IMR-90 (cell line): ENCODE measurements at places on chromosomes 7 and 10.

DNA sequence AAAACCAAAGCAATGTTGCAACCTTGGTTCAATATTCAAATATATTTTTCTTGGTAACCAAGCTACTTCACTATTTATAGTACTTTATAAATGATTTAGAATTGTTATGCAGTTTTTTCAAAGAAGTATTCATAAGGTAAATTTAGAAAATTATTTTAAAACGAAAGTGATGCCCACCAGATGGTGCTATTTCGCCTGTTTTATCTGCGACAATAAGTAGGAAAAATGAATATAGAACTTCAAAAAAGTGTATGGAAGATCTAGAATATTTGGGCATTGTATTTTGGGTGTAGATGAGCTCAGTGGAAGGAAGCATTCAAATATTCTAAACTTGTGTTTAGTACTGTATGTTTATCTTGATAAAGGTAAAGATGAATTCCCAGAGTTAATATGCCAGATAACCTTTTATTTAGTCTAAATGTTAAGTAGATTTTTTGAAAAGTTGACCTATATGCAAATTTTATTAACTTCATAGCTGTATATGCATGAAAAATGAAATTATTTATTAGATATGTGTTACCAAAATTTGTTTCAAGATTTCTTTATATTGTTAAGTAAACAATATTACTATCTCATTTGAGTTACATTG is 93.2 kb downstream of the ADK start:
- no peak overlapping the region for H3K27ac ChIP-seq
- H3K4me3 ChIP-seq, result no peak overlapping the region
- H3K36me3 ChIP-seq, result peaks cover 4% of the 10 kb centered on the region
- no peaks in the 10 kb centered on the region for H3K4me1 ChIP-seq
- H3K27me3 ChIP-seq, result no peaks in the 10 kb centered on the region
- DNase-seq, result peak; percentile 73

DNA sequence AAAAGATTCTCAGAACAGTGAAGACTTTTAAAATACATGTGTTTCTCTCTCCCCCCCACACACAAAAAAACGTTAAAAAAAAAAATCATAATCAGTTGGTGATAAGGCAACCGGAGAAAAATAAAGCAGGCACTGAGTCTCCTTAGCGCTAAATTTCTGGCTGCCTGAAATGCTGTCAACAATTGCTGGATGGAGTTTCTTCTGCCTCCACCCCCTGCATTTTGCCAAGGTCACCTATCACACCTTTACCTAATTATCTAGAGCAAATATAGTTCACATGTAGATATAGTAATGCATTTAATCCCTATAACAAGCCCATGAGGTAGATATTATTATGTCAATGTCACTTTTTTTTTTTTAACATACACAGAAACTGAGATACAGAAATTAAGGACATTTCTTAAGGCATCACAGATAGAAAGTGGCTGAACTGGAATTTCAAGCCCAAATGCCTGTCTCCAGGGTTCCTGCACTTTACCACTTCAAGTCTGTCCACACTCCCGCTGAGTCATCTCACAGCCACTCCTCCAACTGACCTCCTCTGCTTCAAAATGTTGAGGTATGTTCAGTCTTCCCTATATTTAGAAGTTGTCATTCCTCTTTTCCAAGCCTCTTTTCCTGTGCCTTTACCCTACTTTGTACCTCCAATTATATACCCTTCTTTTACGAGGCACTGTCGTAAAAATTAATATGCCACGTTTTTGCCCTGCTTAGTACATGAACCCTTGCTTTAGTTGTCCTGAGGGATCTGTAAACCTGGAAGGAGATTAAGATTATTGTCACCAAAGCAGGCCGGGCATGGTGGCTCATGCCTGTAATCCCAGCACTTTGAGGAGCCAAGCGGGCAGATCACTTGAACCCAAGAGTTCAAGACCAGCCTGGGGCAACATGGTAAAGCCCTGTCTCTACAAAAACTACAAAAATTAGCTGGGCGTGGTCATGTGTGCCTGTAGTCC is 72.8 kb upstream of the MPP7 start:
- peak; percentile 74 for DNase-seq
- no peak overlapping the region for H3K4me3 ChIP-seq
- H3K27ac ChIP-seq, result no peak overlapping the region
- no peaks in the 10 kb centered on the region for H3K36me3 ChIP-seq

- no peak overlapping the region for H3K4me3 ChIP-seq
- no peak overlapping the region for H3K27ac ChIP-seq
- no peaks in the 10 kb centered on the region for H3K27me3 ChIP-seq
- DNase-seq, result no peak
- no peaks in the 10 kb centered on the region for H3K36me3 ChIP-seq
- peaks cover 8% of the 10 kb centered on the region; the same call in 1 of the 2 replicates for H3K4me1 ChIP-seq
Measured at GRCh38 chr7:20200361-20200760, 16.8 kb downstream of the MACC1 start.

GRCh38 chr10:33336582-33337325 is 2.3 kb upstream of the NRP1 start:
- no peak for DNase-seq
- peak overlapping the region; percentile 91 for H3K27ac ChIP-seq
- H3K27me3 ChIP-seq, result no peaks in the 10 kb centered on the region
- no peaks in the 10 kb centered on the region for H3K36me3 ChIP-seq
- H3K4me3 ChIP-seq, result peak overlapping the region; percentile 85

GRCh38 chr10:98408799-98409198 is 6.2 kb downstream of the PYROXD2 start:
- H3K4me1 ChIP-seq, result peaks cover 32% of the 10 kb centered on the region
- peaks cover 3% of the 10 kb centered on the region; the same call in 1 of the 2 replicates for H3K36me3 ChIP-seq
- H3K27ac ChIP-seq, result no peak overlapping the region
- no peaks in the 10 kb centered on the region for H3K27me3 ChIP-seq
- H3K4me3 ChIP-seq, result no peak overlapping the region

DNA sequence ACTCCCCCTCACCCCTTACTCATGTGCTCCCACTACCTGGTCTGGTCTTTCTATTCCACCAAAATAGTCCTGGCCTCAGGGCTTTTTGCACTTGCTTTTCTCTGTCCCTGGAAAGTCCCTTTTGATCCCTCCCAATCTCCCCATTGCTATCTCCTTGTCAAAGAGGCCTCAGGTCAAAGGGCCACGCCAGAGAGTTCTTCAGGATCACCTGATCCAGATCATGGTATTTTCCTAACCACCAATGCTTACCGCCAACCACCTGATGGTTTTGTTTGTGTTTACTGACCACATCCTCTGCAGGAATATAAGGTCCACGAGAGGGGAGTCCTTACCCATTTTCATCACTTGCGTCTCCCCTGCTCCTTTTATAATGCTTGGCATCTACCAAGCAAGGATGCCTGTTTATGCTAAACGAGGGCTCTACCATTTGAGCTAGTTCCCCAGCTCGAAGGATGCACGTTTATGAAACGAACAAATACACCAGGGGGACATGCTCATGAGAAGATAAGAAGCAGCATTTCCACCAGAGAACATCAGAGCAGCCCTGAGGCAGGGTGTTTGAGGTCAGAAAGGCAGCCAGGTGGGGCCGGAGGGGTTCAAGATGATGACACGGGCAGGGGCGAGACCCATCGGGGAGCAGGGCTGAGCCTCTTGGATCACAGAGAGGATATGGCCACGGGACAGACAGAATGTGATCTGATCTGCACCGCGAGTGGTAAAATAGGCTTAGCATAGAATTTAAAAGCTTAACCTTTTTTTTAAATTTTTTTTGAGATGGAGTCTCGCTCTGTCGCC is 43.1 kb upstream of the FOXK1 start:
- no peak overlapping the region for H3K4me3 ChIP-seq
- DNase-seq, result no peak
- H3K27me3 ChIP-seq, result no peaks in the 10 kb centered on the region
- no peaks in the 10 kb centered on the region for H3K36me3 ChIP-seq
- 0 out of 2 replicates have a peak, but pooled peaks cover 2% of the 10 kb centered on the region for H3K4me1 ChIP-seq
- H3K27ac ChIP-seq, result no peak overlapping the region

DNA sequence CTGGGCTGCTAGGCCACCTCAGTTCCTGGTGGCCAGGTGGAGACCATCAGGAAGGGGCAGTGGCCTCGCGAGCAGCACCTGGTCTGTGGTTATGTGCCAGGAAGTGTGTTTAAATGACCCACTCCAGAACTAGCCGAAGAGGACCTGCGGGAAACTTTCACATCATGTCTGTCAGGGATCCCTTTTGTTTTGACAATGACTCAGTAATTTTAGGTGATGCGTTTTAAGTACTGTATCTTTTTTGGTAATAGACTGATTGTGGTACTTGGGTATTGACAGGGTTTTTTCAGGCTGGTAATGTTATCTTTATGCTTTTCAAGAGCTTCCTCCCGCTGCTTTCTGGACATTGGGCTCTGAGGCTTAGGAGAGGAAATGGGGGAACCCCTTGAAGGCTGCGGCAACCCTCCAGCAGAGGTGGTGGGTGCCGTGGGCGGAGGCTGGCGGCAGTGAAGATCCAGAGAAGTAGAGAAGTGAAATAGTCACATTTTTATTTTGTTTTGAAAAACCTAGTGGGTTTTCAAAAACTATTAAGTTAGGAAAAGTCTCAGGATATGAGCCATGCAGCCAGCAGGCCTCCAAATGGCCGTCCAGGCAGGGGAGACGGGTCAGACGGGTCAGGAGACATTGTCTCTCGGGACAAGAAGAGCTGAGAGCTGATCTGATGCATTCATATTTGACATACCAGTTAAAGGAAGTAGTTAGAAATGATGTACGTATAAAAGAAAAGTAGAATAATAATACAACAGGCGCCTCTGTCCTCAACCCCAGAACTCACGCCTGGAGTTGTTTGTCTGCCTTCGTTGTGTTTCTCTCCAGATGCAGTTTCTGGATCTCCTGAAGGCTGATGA is 27.7 kb downstream of the PPP2R2D start:
- H3K36me3 ChIP-seq, result peaks cover 6% of the 10 kb centered on the region
- no peaks in the 10 kb centered on the region for H3K27me3 ChIP-seq
- DNase-seq, result peak; percentile 51
- peaks cover 5% of the 10 kb centered on the region for H3K4me1 ChIP-seq

DNA sequence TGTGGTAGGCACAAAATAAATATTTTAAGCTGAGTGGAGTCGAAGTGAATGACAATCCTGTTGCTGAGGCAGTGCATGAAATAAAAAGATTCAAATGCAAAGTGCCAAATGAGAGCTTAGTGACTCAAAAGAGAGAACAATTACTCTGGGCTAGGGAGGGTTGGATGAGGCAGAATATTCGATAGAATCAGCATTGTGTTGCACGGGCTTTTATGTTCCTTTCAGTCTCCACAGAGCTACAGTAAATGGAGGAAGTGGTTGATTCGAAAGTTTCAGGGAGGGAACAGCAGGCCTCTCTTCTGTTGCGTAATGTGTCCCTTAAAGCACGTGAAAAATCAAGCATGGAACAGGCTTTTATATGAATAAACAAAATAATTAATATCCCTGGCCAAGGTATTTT is 599.3 kb upstream of the CELF2 start:
- H3K27me3 ChIP-seq, result no peaks in the 10 kb centered on the region
- no peak overlapping the region for H3K27ac ChIP-seq

GRCh38 chr7:37924491-37925041 is 4.1 kb downstream of the EPDR1 start:
- H3K27ac ChIP-seq, result no peak overlapping the region
- DNase-seq, result no peak
- H3K4me1 ChIP-seq, result no peaks in the 10 kb centered on the region
- H3K27me3 ChIP-seq, result no peaks in the 10 kb centered on the region; the same call in 1 of the 2 replicates
- H3K36me3 ChIP-seq, result no peaks in the 10 kb centered on the region

DNA sequence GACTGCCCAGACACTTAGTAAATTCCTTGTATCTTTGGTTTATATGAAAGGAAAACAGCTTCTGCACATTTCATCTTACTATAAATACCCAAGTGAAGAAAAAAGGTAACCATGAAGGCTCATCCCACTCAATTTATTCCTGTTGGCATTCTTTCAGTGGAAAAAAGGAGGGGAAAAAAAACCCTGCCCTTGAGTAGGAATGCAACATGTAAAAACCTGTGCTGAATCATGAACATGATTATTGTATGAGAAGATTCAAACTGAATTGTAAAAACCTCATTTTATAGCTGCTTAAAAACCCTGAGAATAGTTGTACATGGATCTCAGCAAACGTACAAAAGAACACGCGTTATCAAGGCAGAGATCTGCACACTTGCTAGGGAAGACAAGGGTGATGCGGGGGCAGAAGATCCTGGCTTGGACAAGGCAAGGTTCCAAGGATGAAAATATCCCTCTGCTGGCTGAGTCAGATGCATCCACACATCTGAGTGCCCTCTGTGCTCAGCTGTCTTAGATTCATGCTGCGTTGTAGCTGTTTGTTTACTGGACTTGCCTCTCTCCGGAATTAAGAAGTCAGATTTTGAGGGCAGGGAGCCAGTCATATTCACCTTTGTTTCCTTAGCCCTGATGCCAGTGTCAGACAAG is 658.2 kb downstream of the PARD3 start:
- H3K4me1 ChIP-seq, result peaks cover 4% of the 10 kb centered on the region
- H3K4me3 ChIP-seq, result no peak overlapping the region
- no peaks in the 10 kb centered on the region for H3K36me3 ChIP-seq
- no peak overlapping the region for H3K27ac ChIP-seq

DNA sequence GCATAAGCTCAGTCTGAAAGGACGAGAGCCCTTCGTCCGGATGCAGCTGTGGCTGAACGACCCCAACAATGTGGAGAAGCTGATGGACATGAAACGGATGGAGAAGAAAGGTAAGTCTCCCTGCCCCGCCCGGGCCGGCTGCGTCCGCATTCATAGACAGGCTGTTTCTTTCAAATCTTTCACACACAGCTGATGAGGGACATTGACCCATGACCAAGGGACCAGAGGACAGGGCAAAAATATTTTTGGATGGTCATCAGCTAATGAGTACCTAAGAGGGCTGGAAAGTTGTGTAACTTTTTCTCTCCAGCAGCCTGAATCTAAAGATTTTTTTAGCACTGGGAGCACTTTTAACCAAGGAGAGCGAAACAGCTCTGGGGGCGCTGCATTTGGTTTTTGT is 52.5 kb upstream of the SH2B2 start:
- H3K36me3 ChIP-seq, result peaks cover 21% of the 10 kb centered on the region
- no peaks in the 10 kb centered on the region for H3K27me3 ChIP-seq
- no peak for DNase-seq
- peaks cover 2% of the 10 kb centered on the region; the same call in 1 of the 2 replicates for H3K4me1 ChIP-seq

DNA sequence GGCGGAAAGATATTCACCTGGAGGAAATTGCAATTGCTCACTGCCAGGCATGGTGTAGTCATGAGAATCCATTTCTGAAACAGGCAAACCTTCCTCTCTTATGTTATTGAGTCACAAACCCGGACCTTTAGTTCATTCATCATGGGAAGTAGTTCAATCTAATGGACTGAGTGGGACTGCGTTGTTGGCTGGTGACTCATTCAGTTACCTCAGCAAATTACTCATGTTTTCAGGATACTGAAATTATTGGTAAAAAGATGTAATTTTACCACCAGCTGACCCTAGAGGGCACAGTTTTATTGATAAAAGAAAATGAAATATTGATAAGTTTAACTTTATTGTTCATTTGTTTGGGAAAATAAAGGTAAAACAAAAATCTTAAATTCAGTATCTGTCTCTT is 1194.4 kb upstream of the SORCS1 start:
- no peaks in the 10 kb centered on the region for H3K4me1 ChIP-seq
- no peak overlapping the region for H3K27ac ChIP-seq
- peak; percentile 82 for DNase-seq
- no peaks in the 10 kb centered on the region for H3K27me3 ChIP-seq
- H3K36me3 ChIP-seq, result no peaks in the 10 kb centered on the region

- peaks cover 3% of the 10 kb centered on the region for H3K36me3 ChIP-seq
- no peak overlapping the region for H3K4me3 ChIP-seq
- no peak for DNase-seq
- H3K27me3 ChIP-seq, result no peaks in the 10 kb centered on the region
- no peak overlapping the region for H3K27ac ChIP-seq
- H3K4me1 ChIP-seq, result peaks cover 6% of the 10 kb centered on the region
Measured at GRCh38 chr7:157152391-157152937, 13.7 kb downstream of the UBE3C start.
